Activated naive CD4-positive, alpha-beta T cell treated with Interleukin-2 at 50 U/mL for 16 hours (primary cell): ENCODE measurements at places on chromosomes 5 and 9.

DNA sequence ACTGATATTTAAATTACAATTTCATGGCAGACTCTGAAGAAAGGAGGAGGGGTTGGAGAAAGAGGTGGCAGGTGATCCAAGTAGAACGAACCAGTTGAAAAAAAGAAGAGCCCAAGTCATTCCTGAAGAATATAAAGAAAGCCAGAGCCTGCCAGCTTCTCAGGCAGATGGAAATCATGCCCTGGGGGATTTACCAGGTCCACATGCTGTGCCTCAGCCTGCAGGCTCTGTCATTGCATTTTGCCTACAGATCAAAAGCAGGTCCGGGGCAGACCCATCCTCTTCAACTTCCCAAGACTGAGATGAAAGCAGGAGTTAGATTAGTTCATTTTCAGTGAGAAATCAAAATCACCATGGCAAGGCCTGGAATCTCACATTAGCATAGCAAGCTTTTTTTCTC, 48.5 kb downstream of the GDNF start:
- no peak for DNase-seq

DNA sequence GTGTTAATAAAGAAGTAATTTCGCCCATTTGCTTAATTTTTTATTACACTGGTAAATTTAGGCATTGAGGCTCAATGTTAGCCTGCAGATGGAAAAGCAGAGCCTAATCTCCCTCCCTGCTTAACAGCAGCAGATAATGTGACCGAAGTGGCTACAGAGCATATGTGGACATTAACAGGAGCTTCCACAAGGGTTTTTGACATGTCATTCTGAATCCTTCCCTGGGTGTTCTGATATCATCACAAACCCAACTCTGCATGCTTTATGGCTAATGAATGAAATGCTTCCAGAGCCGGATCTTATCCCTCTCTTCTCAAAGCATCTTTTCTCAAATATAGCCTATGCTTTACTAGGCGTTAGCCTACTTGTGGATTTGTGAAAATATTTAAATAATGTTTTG, 208.6 kb downstream of the CAAP1 start:
- DNase-seq: no peak

- DNase-seq: no peak
These were observed 115.1 kb upstream of the CCDC152 start for GRCh38 chr5:42641336-42642005.

- DNase-seq: no peak
These were observed 74.6 kb downstream of the UBAP1 start for GRCh38 chr9:34253460-34253837.

DNA sequence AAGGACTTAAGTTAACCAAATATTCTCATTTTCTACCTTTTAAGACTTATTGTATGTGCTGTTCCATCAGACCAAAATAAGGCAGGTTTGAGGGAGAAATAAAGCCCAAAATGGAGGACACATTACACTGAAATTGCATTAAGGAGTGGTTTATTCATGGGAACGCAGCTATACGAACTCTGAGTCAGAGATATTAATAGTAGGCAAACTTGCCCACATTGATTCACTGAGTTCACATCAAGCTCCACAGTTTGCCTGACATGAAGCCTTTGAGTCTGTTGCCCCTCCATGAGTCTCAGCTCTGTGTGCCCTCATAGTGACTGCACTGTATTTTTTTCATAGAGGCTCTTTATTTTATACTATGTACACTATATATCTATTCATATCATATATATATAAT, 135.0 kb upstream of the SNX2 start:
- DNase-seq: no peak

GRCh38 chr5:171697221-171698102, 88.2 kb upstream of the SMIM23 start:
- no peak for DNase-seq

DNA sequence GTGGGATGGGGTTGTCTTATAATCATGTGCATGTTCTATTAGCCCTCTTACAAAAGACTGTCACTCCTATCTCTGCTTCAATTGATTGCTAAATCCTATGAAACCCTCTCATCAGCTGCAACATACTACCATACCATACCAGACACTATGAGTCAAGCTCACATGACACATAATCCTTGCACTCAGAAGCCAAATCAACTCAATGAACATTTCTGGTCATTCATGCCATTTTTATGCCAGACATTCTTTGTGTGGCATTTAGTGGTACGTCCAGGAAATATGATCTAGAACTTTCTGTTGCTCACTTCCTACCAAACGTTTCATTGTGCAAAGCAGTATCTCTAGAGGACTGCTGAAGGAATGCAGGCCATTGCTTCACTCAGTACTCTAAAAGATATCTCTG, 159.2 kb upstream of the GNA14 start:
- DNase-seq: no peak
